ENCODE measurements at places on chromosomes 5 and 9. TPM values are rescaled to one million over a fixed set of nuclear protein-coding genes. Genes with fewer than 3 reads are reported as not detected.

SPINK13 gene
- total RNA-seq, result not detected

DNA sequence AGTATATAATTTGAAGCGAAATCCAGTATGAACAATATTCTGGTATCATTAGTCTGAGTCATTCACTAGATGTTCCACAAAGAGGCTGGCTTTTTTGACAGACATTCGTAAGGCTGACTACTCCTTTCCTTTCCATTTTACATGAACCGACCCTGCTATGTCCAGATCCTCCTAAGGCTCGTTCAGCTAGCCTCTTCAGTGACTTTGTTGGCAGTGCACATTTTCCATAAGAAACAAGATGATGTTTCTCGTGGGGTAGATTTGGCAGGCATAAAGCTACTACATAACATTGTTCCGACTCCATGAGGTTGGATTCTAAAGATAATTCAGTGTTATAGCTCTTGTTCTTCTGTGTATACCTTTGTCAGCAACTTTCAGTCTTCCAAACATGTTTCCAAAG, 49.0 kb downstream of the ZNF462 start:
- no peak for DNase-seq
- no peaks in the 10 kb centered on the region for H3K27me3 ChIP-seq
- no peaks in the 10 kb centered on the region for H3K36me3 ChIP-seq
- H3K4me3 ChIP-seq, result no peak overlapping the region
- no peak overlapping the region for H3K27ac ChIP-seq

- H3K4me3 ChIP-seq, result no peak overlapping the region
- H3K27me3 ChIP-seq, result no peaks in the 10 kb centered on the region
- H3K27ac ChIP-seq, result no peak overlapping the region
- no peaks in the 10 kb centered on the region for H3K4me1 ChIP-seq
- no peaks in the 10 kb centered on the region for H3K36me3 ChIP-seq
Observed at GRCh38 chr5:29054694-29055093, 2016.3 kb upstream of the CDH9 start.

- H3K36me3 ChIP-seq, result no peaks in the 10 kb centered on the region
- DNase-seq, result no peak
- no peaks in the 10 kb centered on the region for H3K4me1 ChIP-seq
- H3K4me3 ChIP-seq, result no peak overlapping the region
Observed at GRCh38 chr9:27703216-27703980, 130.1 kb upstream of the C9orf72 start.

- DNase-seq, result no peak
- no peaks in the 10 kb centered on the region for H3K4me1 ChIP-seq
- no peaks in the 10 kb centered on the region for H3K36me3 ChIP-seq
- no peak overlapping the region for H3K4me3 ChIP-seq
Observed at GRCh38 chr5:11476866-11477265, 427.4 kb downstream of the CTNND2 start.
